Large intestine (tissue), 12 donors: ENCODE measurements at places on chromosomes 5 and 9. TPM values are rescaled to one million over a fixed set of nuclear protein-coding genes. Genes with fewer than 3 reads are reported as not detected.

- DNase-seq = no peak
Observed at GRCh38 chr5:174097486-174098185, 52.1 kb downstream of the NSG2 start.

DNA sequence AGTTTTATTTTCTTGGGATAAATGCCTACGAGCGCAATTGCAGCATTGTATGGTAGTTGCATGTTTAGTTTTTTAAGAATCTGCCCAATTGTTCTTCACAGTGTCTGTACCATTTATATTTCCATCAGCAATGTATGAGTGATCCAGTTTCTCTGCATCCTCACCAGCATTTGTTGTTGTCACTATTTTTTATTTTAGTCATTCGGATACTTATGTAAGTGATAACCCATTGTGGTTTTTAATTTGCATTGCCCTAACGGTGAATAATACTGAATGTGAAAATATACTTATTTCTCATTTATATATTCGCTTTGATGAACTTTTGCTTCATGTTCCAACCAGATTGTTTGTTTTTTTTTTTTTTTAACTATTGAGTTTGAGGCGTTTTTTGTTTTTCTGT is 33.7 kb upstream of the PWWP2A start:
- no peak for DNase-seq

Gene LCP2
- 15.6 TPM for polyA plus RNA-seq

GRCh38 chr5:28499766-28500290 is 1461.4 kb upstream of the CDH9 start:
- no peak for DNase-seq

GRCh38 chr5:43482490-43483297 is 971 bp downstream of the TMEM267 start:
- DNase-seq = peak; percentile 53

DNA sequence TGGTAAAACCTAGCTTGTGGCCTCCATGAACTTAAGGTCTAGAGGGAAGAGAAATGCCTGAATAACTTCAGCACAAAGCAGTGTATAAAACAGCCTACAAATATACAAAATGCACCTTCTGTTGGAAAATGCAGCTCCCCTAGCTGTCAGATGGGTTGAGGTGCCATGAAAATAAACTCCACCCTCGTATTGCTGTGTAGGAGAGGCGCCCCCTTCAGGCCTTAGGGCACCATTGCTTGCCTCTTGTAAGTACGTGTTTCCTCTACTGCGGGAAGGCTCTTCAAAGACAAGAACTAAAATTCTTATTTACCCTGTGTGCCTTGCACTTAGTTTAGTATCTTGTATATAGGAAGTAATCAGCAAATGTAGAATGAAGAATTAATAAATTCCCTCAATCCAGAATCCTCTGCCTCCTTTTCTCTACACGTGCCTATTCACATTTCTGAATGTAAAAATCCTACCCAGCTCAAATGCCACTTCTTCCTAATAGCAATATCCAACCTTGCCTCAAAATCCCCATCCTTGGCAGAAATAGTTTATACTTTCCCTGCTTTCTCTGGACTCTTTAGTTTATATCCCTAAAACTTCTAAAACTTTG is 393.7 kb upstream of the PDE4D start:
- peak; percentile 27 for DNase-seq

Gene TESK1
- polyA plus RNA-seq = 53.3 TPM

Gene IL17B
- polyA plus RNA-seq = 4.0 TPM

DNA sequence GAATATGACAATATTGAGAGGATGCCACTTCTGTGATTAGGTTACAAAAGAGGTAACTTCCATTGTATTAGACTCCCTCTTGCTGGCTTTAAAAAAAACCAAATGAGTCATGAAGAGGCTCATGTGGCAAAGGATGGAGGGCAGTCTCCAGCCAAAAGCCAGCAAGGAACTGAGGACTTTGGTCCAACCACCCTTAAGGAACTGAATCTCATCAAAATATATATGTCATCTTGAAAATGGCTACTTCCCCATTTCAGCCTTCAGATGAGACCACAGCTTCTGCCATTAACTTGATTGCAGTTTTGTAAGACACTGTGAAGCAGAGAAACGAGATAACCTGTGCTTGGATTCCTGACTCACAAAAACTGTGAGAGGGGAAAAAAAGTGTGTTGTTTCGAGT is 15.5 kb upstream of the TRIM32 start:
- DNase-seq = no peak

- DNase-seq = peak; percentile 92
Observed at GRCh38 chr9:136799854-136800657, 3.9 kb downstream of the CCDC183 start.

DNA sequence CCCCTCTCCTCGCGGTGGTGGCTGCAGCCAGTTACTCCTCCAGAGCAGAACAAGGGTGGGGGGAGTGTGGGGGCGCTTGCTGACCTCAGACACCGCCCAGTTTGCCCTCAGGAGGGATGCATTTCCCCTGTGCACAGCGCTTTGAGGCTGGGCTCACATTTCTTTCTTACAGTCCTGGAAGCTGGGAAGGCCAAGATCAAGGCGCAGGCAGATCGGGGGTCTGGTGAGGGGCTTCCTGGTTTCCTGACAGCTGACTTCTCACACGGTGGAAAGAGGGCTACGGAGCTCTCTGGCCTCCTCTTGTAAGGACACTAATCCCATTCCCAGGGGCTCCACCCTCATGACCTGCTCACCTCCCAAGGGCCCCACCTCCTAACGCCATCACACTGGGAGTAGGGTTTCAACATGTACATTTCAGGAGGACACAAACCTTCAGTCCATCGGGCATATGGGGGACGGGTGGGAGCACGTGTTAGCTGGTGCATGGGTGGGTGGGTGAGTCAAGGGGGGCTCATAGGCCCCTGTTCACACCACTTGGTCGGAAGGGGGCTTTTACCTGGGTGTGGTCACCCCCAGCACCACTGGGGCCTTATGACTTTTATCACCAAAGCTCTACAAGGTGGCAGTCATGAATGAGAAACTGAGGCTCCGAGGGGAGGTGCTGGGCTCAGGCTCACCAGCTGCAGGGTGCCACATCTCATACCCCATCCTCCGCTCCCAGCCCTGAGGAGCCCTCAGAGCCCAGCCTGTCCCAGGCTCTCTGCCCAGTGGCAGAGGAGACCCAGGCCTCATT is 7.7 kb upstream of the SCGB3A1 start:
- no peak for DNase-seq

Gene BHMT2
- polyA plus RNA-seq = 2.8 TPM

- DNase-seq = peak; percentile 49
Observed at GRCh38 chr5:35188031-35188457, 42.2 kb downstream of the PRLR start.

DNA sequence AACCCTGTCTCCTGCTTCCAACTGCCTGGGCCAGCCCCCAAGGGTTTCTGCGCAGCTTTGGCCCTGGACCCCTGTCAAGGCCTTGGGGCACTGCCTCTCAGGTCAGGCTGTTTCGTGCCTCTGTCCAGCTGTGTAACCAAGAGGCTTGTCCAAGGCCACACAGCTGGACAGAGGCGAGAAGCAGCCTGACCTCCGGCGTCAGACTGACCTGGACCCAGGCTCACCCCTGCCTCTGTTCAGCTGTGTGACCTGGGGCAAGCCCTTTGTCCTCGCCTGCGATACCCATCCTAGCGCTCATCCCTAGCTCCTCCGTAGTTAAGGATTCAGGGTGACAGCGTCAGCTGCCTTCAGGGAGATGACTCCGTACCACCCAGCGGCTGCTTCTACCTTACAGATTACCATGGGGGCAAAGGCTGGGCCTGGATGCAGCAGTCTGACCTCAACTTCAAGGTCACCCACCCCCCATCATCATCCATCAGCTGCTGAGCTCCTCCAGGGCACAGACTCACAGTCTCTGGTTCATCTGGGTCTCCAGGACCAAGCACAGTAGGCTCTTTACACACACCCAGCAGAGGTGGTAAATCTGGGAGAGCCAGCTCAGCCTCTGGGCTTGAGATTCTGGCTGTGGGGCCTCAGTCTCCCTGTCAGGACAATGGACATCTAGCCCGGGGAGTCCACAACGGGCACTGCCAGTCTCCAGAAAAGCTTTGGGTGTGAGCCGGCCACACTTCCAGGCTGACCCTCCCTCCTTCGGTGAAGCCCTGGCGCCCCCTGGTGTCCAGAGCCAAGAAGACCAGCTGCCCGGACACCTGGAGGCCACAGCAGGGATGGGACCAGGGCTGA is 7.9 kb downstream of the AK1 start:
- DNase-seq = peak; percentile 58

Gene PROB1
- 2.1 TPM for polyA plus RNA-seq

DNA sequence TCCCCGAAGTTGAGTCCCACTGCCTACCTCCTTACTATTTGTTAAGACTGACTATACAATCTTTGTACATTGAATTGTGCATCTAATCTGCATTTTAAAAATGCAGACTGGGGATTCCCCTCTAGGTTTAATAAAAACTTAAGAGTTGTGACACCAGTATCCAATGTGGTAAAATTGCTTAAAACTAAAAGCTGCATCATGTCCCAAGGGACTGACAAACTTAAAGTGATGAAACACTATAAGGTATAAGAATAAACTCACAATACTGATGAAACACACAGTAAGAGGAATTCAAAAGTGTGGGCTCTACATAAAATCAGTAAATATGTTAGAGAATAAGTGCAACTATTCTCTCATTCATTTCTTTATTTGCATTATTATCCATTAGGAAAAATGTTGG is 1905.1 kb downstream of the MAT2B start:
- DNase-seq = no peak

Gene RXRA
- polyA plus RNA-seq = 74.6 TPM

GRCh38 chr5:134536876-134537275 is 11.4 kb downstream of the JADE2 start:
- no peak for DNase-seq

DNA sequence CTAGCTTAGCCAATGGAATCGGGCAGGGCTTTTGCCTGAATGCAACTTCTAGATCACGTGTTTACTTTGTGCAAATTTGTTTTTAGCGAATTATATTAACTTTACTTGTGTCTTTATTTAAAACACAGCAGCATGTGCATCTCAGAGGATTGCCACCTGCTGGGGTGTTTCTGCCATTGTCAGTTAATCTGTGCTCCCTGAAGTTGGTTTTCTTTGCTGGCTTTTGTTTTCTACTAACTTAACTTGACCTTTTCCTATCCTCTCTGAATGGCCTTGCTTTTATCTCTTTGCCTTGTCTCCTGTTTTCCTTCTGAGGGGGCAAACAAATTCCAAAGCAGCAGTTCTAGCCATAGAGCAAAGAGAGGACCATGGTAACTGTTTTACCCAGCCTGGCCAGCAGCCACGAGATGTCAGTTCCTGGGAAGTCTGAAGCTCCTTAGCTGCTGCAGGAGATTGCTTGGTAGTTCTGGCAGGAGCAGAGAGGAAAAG is 67.6 kb downstream of the ARHGEF28 start:
- no peak for DNase-seq

Gene CEL
- polyA plus RNA-seq = 268 TPM

GRCh38 chr9:127941961-127942215 is 4.2 kb upstream of the DPM2 start:
- DNase-seq = no peak

Gene C5orf34
- 3.0 TPM for polyA plus RNA-seq

DNA sequence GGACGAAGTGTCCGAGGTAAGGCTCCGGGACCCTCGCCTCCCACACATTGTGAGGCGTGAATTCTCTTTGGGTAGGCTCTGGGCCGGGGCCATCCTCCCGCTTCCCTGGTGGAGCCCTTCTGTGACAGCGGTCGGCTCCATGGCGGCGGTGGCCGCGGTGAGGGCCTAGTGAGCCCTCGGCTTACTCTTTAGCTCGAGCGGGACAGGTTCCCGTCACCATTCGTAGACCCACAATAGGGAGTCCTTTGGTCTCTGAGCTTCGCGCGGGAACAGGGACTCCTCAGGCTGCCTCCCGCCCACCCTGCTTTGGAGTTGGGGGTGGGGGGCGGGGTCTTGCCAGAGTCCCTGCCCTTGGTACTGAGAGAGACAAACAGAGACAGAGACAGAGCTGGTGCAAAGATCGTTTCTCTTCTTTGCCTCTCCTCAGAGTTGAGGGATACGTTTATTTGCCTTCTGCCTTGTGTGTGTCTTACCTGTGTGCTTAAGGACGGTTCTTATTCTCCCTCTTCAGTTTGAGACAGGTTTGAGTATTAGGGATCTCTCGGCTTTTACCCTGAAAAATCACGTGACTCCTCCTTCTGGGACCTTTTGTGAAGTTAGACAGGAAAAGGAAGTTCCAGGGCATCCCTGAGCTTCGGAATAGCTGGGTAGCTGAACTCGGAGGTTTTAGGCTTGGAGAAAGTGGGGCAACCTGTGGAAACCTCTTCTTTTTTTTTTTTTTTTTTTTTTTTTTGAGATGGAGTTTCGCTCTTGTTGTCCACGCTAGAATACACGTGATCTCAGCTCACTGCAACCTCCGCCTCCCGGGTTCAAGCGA is 833 bp downstream of the ANKHD1 start:
- peak; percentile 61 for DNase-seq

Gene NR6A1
- 5.0 TPM for polyA plus RNA-seq

Gene ELAVL2
- 1.2 TPM for polyA plus RNA-seq

DNA sequence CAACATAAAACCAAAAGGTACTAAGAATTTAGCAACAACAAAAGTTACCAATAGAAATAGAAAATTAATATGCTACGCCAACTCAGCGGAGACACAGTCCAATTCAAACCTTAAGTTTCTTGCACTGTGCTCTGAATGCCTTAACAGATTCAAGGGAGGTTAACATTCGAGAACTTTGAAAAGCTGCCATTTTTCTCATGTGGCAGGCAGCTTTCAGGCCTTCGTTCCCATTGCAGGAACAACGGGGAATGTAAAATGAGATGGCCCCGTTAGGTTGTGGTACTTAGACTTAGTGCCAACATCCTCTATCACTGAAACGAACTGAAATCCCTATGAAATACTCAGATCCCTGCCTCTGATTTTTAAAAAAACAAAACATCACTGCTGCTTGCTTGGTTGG is 22.4 kb downstream of the FNBP1 start:
- no peak for DNase-seq

DNA sequence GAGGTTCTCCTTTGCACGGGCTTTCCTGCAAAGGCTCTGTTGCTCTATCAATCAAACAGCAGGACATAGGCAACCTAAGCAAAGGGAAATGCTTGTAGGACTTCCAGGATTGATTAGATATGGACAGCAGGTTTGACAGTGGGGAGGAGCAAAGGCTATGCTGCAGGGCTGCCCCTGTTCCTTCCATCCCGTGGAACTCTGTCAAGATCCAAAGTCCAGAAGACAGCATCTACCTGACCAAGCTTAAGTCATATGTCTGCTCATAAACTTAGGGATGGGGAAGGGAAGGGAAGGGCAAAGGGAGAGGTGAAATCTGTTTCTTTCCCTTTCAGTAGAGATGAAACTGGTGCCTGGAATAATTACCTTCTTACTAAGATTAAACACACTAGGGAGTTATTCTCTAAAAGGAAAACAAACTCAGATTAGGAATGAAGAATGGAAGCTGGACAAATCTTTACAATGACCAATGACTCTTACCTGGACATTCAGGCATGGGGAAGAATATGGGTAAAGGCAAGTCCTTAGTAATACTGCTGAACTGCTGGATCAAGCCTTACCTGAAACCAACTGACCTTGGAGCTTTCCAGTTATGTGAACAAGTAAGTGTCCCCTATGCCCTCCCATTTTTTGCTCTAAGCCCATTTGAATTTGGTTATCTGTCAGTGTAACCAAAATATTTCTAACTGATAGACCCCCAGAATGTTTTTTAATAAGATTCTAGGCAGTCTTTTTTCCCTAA is 8.4 kb upstream of the ACOT12 start:
- DNase-seq = peak; percentile 88

Gene NR4A3
- polyA plus RNA-seq = 1.4 TPM

GRCh38 chr9:137226338-137227053 is 806 bp upstream of the RNF224 start:
- DNase-seq = no peak
